Stimulated activated CD8-positive, alpha-beta memory T cell treated with anti-CD3 and anti-CD28 coated beads, Interleukin-7, amount 100 ng/mL, for 1 hour (primary cell): ENCODE measurements at places on chromosomes 5 and 9.

GRCh38 chr9:36878986-36879982 lies 154.8 kb downstream of the PAX5 start:
- no peak for DNase-seq

GRCh38 chr9:114121227-114122135 lies 22.4 kb upstream of the KIF12 start:
- DNase-seq: no peak

DNA sequence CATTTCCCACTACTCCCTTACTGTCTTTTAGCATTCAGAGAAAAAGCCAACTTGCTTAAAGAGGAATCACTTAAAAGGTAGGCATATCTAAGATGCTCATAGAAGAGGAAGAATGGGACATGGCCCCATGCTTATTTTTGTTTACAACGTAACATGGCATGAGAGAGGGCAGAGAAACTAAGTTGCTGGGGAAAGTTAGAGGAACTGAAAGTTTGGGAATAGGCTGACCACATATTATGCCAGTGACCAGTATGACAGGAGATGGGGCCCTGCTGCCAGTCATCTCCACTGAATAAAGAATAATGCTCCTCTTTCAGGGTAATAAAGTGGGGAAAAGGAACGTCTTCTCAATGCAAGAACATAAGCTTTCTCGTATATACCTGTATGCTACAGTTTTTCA lies 1.9 kb downstream of the PLPP6 start:
- no peak for DNase-seq

- DNase-seq: no peak
Observed at GRCh38 chr9:128505414-128505765, 871 bp downstream of the GLE1 start.

DNA sequence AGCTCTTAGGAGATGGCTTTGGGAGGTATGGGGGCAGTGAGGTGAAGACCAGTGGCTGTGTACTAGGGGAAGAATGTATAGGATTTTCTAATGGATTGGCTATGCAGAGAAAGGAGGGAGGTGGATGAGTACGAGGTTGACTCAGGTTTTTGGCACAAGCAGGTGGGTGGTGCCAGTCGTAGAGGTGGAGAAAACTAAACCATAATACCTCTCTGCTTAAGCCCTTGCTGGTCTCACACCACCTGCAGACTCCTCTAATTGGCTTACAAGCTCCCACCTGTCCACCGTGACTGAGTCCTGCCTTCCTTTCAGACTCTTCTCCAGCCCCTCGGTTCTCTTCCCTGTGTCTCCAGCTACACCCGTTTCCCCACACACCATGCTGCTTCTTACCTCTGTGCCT lies 521.7 kb upstream of the CLINT1 start:
- no peak for DNase-seq

GRCh38 chr5:116451905-116452450 lies 122.6 kb downstream of the SEMA6A start:
- DNase-seq: no peak

- DNase-seq: no peak
Observed at GRCh38 chr9:116464987-116465571, 222.0 kb upstream of the TRIM32 start.

DNA sequence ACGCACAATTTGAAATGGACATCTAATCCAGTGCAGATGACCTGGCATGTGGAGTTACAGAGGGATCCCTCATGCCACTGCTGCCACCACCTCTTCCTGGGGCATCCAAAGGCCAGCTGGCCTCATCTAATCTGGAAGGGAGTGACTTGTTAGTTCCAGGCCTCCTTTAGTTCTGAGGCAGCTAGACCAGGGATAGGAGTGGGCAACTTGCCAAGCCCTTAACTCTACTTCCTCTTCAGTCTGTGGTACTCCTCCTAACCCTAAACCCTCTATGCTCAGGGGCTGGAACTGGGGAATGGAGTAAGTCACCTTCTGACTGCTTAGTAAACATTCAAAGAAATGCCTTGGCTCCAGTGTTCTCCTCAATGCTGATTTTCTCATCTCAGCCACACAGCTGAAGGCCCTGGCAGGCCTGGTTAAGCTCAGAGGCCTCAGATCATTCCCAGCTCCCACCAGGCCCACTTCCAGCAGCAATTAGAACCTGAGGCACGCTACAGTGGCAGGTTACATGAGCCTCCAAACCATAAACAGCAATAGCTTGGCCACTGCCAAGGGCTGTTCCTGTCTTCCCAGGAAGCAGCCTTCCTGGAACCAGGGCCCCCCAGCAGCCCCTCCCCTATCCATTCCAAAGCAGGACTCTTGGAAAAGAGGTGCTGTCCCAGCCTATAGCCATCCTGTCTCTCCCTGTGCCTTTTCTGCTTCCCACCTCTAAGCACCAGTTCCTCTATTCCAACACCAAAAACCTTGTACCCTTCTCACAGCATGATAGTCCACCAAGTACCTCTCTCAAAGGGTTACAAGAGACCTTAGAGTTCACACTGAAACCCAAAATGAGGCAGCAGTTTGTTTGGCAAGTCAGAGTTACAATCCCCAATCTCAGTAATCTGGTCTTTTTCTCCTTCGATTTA lies 2.0 kb downstream of the EIF4EBP3 start:
- no peak for DNase-seq
